ENCODE measurements at places on chromosomes 6 and 20.

GRCh38 chr6:123383718-123384117 is 253.0 kb downstream of the TRDN start:
- no peak for DNase-seq

DNA sequence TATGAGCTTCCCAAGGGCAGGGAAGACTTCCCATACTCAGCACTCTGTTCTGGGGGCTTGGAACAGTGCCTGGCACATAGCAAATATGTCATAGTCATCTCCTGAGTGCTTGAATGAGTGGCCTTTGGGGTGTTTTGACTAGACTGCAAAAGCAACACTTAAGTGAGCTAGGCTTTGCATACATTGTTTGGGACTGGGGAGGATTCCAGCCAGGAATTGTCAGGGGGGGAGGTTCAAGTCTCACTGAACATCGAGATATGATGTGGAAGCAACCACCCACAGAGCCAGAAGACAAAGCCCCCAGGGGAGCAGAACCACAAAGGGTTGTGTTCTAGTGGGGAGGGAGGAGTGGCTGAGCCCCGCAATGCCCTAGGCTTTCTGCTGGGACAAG is 98.4 kb downstream of the SYCP2 start:
- no peak for DNase-seq

- no peak for DNase-seq
Measured at GRCh38 chr20:52004018-52004417, 187.6 kb downstream of the ZFP64 start.

DNA sequence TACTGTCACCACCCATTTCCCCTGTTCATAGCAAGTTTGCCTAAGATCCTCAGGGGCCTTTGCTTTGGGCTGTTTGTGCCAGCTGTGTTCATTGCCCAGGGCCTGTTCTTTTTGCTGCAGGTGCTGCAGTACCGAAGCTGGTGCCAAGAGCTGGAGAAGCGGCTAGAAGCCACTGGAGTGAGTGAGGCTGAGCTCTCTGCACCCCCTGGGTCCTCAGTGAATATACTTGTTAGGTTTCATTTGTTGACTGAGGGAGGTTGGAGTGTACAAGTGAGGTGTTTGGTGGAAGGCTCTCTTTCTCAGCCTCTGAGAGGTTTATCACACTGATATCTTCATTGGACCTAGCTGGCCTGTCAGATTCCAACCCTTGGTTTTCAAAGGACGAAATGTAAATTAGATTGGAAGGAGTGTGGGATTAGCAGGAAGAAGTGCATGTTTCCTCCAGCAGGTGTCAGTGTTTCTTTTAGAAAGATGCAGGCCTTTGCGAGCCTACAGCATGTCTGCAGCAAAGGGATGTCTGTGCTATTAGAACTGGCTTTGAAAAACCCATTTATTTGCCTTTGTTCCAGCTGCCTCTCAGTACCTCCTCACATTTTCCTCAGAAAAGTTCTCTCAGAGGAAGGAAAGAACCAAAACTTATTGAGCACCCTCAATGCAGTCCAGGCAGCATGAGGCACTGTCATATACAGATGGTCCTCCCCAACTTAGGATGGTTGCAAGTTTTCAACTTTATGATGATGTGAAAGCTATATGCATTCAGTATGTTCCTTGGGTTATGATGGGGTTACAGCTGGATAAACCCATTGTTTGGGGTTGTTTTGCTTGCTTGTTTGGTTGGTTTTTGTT is 8.3 kb downstream of the CEP250 start:
- no peak for DNase-seq

GRCh38 chr20:53829724-53830521 is 236.3 kb upstream of the ZNF217 start:
- DNase-seq, result no peak

GRCh38 chr6:37130704-37131103 is 39.2 kb upstream of the PIM1 start:
- DNase-seq, result no peak

DNA sequence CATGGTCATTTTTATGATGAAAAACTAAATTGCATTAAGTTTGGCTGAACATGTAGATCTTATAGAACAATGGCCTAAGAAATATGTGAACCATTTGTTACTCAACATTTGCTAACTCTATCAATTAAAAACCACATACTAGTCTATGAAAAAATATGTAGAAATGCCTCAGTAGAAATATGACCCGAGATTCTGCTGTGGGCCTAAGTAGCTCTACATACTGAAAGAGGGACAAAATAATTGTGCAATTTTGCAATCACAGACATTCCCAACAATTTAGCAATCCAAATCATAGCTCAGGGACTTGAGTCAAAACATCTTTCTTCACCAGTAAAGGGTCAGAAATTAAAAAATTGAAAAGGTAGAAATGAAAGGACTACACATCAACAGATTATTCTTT is 619.0 kb downstream of the FRK start:
- DNase-seq, result no peak

- no peak for DNase-seq
Measured at GRCh38 chr6:90197854-90198496, 98.7 kb downstream of the BACH2 start.

DNA sequence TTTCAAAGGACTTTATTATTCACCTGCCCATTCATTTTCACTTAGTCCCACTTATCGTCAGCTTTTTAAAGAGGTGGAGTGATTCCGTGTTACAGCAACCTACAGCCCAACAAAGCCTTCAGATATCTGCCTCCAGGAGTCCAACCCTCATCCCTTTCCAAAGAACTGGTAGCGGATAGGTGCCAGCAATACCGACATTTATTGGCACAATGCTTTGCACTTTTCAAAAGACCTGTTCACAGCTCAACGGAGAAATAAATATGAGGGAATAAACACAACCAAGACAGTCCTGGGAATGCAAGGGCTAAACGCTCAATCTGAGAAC is 819 bp upstream of the MTRF1L start:
- no peak for DNase-seq

- DNase-seq, result no peak
Measured at GRCh38 chr20:47208534-47209174, 147.8 kb downstream of the ZMYND8 start.

DNA sequence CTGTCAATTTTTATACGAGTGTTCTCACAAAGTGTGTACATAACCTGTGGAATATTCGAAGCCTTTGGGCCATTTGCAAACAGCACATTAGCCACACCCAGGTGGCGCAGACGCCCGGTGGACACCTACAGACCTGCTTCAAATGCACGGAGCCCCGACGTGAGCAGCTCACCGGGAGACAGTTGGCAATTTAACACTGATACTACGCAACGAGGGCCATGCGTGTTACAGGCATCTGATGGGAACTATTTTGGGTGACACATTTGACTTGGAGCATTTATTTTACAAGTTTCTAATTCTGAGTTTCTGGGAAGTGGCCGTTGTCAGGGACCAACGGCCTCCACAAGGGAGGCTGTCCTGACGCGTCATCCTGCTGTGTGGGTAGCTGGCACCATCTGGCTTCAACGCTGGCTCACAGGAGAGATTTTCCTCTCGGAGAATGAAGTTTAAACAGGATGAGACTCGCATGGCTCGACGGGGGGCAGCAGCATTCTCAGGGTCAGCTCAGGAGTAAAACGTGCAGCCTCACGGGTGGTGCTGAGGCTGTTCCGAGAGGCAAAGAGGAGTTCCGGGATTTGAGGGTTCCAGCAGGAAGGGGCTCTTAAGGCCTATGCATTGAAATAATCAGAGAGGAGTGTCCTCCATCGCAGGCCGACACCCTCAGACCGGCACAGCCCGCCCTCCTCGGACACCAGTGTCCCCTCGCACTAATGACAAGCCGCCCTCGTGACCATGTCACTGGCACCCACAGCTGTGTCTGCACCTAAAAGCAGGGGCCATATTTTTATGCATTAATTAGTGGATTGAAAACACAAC is 207.4 kb downstream of the DLL1 start:
- no peak for DNase-seq

DNA sequence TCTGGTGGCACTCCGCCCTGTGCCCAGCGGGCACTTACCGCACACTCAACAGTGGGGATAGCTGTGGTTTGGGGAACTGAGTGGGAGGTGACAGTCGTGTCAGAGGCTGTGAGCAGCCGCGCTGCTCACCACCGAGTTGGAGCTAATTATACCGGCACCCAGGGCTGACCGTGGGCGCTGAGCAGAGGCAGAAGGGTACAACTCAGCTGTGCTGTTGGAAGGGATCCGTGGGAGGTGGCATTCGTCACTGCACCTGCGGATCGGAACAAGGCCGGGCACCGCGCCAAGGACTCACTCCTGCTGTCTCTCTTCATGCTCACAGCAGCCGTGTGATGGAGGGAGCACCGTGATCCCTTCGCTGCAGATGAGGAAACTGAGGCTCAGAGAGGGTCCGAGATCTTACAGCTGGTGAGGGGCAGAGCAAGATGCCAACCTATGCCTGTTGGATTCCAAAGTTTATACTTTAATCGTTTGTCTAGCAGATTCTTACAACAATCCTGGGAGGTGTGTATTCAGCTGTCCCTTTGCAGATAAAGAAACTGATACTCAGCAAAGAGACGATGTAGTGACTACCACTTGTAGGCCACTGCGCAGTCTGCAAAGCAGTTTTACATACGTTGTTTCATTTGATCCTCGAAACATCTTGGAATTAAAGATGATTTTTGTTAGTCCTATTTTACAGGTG is 713 bp upstream of the ELMO2 start:
- DNase-seq, result peak; percentile 20

GRCh38 chr20:41029150-41029901 is 704 bp downstream of the TOP1 start:
- DNase-seq, result peak; percentile 42

- peak; percentile 12 for DNase-seq
Measured at GRCh38 chr6:119348096-119348747, 1.3 kb downstream of the MAN1A1 start.

- no peak for DNase-seq
Measured at GRCh38 chr6:136036601-136037000, 185.1 kb downstream of the PDE7B start.

GRCh38 chr20:37452236-37452635 is 68.8 kb upstream of the NNAT start:
- no peak for DNase-seq

DNA sequence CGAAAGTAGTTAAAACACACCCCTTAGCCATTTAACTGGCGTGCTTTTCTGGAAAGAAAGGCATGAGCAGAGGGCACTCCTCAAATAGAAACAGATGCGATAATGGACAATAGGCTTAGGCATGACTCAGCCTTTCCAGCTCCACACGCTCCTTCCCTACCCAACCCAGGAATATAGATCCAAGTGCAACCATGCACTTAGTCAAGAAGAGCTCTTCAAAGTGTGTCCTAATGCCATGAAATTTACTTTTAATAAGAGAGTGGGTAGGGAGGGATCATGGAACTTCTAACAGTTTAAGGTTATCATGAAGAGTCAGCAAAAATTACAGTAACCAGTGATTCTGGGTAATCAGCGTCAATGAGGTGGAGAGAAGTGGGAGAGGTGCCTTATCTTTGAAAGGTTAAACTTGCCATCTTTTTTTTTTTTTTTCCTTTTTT is 2.4 kb upstream of the EFHC1 start:
- DNase-seq, result no peak

All from GM12892 (cell line).